ENCODE measurements at places on chromosomes 5 and 9. TPM values are rescaled to one million over a fixed set of nuclear protein-coding genes. Genes with fewer than 3 reads are reported as not detected.

GRCh38 chr9:77981332-77981731 lies 50.3 kb downstream of the GNAQ start:
- DNase-seq: peak; percentile 49

- DNase-seq: peak; percentile 31
Measured at GRCh38 chr9:83130541-83130940, 67.6 kb upstream of the RASEF start.

ORM2 gene
- 80.9 TPM for polyA plus RNA-seq

N4BP3 gene
- 1.6 TPM for polyA plus RNA-seq

GRCh38 chr5:56064984-56065383 lies 70.2 kb upstream of the IL6ST start:
- no peak for DNase-seq

DNA sequence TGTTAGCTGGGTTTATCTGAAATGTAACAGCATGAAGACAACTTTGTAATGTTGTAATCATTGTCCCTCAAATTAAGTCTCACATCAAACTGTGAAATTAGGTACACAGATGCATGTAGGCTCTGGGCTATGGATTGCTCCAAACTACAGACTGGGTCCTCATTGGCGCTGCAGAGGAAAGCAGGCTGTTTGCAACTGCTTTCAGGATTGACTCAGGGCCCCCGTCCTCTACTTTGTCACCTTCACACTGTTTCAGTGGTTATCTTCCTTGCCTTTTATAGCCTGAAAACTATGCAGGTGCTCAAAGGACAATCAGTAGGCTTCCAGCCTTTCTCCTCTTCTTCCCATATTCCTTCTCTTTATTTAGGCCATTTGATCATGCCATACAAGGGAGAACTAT lies 18.0 kb downstream of the GRAMD2B start:
- no peak for DNase-seq

BTNL3 gene
- 21.2 TPM for polyA plus RNA-seq

DNA sequence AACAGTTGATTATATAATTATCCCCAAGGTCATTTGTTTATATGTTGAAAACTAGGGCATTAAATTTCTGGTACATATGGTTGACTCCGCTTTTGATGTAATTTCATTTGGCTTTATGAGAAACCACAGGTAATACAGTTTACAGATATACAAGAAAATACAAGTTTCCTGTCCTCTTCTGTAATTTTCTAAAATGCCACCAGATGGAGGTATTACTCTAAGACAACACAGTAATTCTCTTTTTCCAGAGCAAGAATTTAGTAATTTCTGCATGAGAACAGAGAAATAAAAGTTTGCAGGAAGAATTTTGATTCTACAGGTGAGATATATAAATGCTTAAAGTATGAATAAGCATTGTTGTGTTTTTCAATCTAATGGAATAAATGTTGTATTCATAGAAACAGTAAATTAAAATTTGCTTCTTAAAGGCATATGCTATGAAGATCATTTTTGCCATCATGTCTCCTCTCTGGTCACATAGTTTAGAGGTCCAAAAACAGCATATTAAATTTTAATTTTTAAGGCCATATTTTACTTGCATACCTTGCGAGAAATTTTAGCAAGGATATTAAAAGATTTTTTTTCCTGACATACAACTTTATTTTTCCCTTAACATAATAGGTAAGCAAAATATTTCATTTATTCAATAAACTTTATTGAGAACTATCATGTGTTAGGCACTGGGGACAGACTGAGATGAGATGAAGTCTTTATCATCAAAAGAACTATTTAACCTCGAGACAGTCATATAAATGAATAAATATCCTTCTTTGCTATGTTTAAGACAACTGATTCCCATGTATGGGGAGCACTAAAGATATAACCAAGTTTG lies 22.7 kb downstream of the CHD1 start:
- DNase-seq: peak; percentile 53

- DNase-seq: peak; percentile 72
Measured at GRCh38 chr5:140114341-140115185, 654 bp downstream of the PURA start.

C9orf153 gene
- polyA plus RNA-seq: not detected

DNA sequence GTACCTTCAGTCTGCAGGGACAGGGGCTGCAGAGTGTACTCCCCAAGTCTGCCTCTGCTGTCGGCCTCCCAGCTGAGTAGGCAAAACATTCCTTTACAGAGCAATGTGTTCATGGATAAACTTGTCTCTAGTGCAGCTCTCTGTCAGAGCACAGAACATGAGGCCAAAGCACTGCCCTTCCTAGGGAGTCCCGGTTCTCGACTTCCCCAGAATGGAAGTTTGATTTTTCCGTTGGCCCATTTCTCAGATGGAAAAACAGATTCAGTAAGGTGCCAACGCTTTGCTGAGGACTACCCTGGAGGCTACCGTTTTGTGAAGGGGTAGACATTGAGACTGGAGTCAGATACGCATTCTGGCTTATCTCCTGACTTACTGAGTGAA lies 422 bp upstream of the TRIM32 start:
- peak; percentile 17 for DNase-seq

DNA sequence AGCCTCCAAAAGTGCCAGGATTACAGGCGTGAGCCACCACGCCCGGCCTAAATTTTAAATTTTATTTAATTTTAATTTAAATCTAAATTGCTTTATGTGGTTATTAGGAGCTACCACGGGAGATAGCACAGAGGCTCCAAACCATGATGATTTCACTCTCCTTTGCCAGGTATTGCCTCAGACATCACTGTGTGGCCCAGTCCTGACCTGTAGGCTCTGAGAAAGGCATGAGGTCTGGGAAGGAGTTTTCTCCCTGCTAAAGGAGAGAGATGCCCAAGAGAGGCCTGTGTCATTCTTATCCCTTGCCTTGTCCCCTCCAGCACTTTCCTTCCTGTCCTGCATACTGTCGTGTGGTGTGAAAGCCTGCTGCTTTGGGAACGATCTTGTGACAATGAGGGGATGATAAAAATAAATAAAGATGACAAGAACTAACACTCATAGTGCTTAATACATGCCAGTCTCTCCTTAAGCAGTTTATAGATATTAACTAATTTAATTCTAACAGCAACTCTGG lies 37.0 kb upstream of the BASP1 start:
- DNase-seq: no peak

DNA sequence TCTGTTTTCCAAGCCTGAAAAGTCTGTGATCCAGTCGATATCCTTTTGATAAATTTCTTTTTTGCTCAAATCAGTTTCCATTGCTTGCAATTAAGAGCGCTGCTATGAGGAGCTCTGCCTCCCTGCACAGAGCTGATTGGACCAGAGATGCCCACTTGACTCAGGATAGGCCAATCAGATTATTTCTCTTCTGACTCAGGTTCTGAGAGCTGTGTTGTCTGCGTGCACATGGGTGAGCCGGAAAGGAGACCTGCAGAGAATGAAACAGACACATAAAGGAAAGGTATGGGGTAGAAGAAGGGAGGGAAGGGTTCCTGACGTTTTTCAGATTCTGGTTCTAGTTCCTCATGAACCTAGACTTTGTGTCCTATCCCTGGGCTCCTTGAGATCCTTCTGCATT lies 15.8 kb upstream of the FABP6 start:
- no peak for DNase-seq

DNA sequence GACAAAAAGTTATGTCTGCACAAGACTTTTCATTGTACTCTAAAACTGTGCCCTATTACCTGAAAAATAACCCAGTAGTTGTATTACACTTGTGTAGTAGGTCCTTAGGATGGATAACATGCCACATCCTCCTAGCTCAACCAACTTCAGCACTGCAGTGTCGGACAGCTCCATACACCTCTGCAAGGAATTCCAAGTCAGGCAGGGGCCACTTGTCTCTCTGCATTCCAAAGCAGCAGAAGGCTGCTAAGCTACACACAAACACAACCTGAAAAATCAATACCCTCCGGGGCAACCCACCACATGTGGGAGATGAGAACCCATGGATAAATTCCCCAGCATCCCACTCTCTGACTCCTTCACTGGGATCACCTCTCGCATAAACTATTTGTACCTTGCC lies 50.2 kb downstream of the MED10 start:
- peak; percentile 64 for DNase-seq

GRCh38 chr5:67720162-67720772 lies 495.3 kb upstream of the PIK3R1 start:
- DNase-seq: no peak

FNBP1 gene
- 21.0 TPM for polyA plus RNA-seq

GRCh38 chr5:74595143-74595925 lies 45.2 kb downstream of the ENC1 start:
- DNase-seq: peak; percentile 59

LHX2 gene
- 0.19 TPM for polyA plus RNA-seq

BAAT gene
- polyA plus RNA-seq: 19.8 TPM

- peak; percentile 17 for DNase-seq
Measured at GRCh38 chr5:76582230-76583162, 40.7 kb downstream of the F2RL2 start.

EGFLAM gene
- polyA plus RNA-seq: 9.2 TPM

DNA sequence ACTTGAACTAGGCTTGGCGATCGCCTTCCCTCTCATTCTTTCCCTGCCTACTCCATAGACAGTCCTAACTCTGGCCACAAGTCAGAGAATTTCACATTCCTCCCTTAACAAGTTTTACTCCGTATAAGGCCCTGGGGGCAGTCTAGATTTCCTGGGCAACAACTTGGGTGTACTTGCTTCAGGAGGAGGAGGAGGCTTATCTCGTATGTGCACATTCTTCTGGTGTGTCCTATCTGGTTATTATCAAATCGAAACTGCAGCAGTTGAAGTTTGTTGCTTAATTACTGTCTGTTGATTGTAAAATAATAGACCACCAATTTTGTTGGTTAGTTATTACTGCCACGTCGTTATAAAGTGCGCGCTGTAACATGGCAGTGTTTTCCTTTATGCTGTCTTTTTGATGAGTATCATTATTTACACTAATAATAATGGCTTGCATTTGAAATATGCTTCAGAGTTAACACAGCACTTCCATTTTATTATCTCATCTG lies 42.0 kb downstream of the PIP5K1B start:
- peak; percentile 46 for DNase-seq
